CD4-positive, alpha-beta T cell treated with Interleukin-17A for 4 hours (primary cell): ENCODE measurements at places on chromosomes 3 and 15.

DNA sequence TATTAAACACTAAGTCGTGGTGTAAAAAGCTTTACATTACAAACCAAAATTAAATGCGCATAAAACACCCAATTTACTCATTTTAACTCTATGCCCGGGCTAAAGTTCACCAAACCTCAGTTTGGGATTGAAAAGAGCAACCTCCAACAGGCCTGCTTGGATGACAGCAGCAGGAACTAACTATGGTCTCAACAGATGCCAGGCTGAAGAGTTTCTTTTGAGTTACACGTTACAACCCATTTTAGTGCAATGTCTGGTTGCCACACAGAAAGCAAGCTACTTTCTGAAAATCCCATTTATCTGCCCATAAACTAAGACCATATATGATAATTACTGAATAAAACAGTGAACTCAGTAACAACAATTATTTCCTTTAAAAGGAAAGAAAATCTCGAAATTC is 2.2 kb downstream of the SATB1 start:
- peak; percentile 23 for DNase-seq

GRCh38 chr15:39125904-39126303 is 455.0 kb upstream of the THBS1 start:
- peak; percentile 11 for DNase-seq

DNA sequence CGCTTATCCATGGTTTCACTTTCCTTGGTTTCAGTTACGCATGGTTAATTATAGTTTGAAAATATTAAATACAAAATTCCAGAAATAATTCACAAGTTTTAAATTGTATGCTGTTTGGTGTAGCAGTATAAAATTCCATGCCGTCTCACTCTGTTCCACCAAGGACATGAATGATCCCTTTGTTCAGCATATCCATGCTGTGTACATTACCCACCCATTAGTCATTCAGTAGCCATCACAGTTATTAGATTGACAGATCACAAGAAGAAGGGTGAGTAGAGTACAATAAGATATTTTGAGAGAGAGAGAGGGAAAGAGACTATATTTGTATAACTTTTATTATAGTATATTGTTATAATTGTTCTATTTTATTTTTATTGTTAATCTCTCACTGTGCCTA is 535.5 kb downstream of the SQOR start:
- DNase-seq = no peak

DNA sequence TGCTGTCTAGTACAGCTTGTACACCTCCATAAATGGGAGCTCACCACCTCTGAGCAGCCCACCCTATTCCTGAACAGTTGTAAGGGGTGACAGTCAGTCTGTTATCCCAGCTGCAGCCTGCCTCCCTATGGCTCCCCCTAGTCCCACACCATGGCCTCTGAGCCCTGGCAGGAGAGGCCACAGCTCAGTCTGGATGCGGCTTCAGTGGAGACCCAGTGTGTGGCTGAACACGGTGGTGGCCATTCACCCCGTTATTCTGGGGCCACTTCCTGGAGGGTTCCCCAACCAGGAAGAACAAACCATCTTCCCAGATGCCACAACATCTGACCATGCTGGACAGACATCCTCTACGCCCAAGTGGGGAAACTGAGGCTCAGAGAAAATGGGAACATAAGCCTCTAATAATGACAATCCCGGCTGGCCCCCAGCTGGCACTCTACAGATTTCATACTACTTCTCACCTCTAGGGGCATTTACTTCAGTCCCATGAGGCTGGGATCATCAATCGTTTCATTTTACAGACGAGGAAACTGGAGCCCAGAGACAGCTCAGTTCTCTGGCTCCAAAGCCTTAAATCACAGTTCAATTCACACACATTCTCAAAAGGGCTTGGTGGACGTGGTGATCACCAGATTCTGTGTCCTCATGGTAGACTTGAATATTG is 9.2 kb upstream of the GRIP2 start:
- no peak for DNase-seq

DNA sequence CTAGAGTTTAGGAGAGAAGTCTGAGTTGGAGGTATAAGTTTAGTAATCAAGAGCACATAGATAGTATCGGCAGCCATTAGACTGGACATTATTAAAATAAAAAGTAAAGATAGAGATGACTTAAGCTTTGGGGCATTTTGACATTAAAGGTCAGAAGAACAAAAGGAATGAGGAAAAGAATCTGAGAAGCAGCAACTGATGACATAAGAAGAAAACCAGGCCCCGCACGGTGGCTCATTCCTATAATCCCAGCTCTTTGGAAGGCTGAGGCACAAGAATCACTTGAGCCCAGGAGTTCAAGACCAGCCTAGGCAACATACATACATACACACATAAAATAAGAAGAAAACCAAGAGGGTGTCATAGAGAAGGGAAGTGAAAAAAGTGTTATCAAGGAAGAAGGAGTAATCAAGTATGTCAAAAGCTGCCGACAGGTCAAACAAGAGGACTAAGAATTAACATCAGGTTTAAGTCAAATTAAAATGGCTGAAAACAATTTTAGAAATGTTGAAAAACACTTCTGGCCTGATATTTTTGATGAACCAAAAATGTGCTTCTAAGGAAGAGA is 38.9 kb downstream of the ACAP2 start:
- no peak for DNase-seq

GRCh38 chr15:64337761-64338160 is 18.2 kb downstream of the CSNK1G1 start:
- DNase-seq = no peak

DNA sequence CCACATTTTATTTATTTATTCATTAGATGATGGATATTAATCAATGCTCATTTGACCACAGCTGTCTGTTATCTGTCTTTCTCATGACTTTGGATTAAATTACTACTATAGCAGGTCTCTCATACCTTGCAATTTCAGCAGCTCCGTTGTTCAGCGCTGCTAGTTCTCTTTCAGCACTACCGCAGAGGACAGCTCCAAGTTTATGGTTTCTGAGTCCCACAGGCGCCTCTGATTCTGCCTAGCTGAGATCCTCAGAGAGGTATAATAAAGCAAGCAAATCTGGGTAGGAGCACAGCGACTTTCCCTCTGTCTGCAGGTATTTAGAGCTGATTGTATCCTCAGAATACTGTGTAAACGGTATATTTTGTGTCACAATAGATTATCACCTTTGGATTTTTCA is 204.9 kb downstream of the CNTN4 start:
- no peak for DNase-seq

- DNase-seq = no peak
These were observed 235.5 kb upstream of the IGF1R start for GRCh38 chr15:98412852-98413251.

GRCh38 chr3:135352213-135352612 is 557.2 kb downstream of the EPHB1 start:
- DNase-seq = no peak

GRCh38 chr3:54882129-54882833 is 45.6 kb downstream of the LRTM1 start:
- DNase-seq = no peak
